ENCODE measurements at places on chromosomes 4 and X.
A peak's percentile ranks its signal among the peaks of the same experiment; 100 is the strongest.

- no peak for DNase-seq
These were observed 90.7 kb upstream of the JADE1 start for GRCh38 chr4:128718768-128719167.

DNA sequence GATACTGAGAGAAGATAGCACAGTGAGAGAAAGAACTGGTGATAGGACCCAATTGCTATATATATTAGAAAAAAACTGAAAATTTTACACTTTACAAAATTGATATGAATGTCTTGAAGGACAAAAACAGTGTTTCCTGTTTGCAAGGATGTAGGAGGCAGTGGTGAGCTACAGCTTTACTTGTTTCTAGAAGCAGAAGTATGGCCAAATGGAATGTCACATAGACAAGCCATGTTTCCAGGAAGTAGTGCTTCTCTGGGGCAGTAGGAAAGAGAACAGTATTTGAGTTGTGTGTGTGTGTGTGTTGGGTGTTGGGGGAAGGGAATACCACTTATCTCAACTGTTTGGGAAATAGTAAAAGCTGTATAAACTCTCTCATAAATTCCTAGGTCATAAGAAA lies 60.9 kb upstream of the IBSP start:
- no peak for DNase-seq

GRCh38 chrX:149453030-149453429 lies 52.1 kb downstream of the IDS start:
- no peak for DNase-seq

GRCh38 chrX:106144755-106145639 lies 23.1 kb upstream of the PWWP3B start:
- DNase-seq = no peak

DNA sequence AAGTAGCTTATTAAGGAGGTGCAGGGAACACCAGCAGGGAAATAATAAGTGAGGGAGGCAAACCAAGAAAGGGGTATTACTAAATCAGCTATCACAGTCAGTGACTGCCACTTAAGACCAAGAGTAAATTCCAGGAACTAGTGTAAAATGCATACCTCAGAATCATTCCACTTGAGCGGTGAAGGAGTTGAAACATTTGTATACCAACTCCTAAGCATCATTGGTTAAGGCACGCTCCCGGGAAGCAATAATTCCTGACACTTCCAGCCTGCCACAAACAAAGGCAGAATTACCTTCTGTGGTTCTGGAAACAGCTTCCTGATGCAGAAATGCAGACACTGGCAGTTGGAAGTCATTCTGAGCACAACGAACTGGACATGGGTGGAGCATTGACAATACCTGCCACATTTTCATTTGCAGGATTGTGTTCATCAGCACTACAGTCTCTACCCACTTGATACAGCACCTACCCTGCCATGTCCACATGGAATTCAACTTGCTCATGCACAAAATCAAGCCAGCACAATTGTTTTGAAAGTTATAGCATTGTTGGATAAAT lies 82.1 kb downstream of the PPP1R2C start:
- DNase-seq = no peak

GRCh38 chr4:139872274-139872673 lies 206.7 kb downstream of the MGST2 start:
- DNase-seq = peak; percentile 64

Measured in activated CD4-positive, alpha-beta T cell treated with anti-CD3 and anti-CD28 coated beads, Interleukin-2, Interleukin-6, amounts not matched to agents 100 ng/mL and 50 ng/mL, durations not matched to agents 16 hours and 8 hours (primary cell).